ENCODE measurements at places on chromosomes 6 and 20. TPM values are rescaled to one million over a fixed set of nuclear protein-coding genes. Genes with fewer than 3 reads are reported as not detected.

The CDH26 gene
- 0.30 TPM for total RNA-seq

The MDFI gene
- 0.67 TPM for total RNA-seq

The HIVEP1 gene
- total RNA-seq: 9.1 TPM

The IYD gene
- not detected for total RNA-seq

The TRIM15 gene
- not detected for total RNA-seq

The PACSIN1 gene
- total RNA-seq: 0.05 TPM

The MUC22 gene
- total RNA-seq: 0.03 TPM

The LY6G6F gene
- not detected for total RNA-seq

The OPN5 gene
- total RNA-seq: not detected

The UNC5CL gene
- 0.76 TPM for total RNA-seq

The CYP39A1 gene
- total RNA-seq: not detected

The NMBR gene
- total RNA-seq: not detected

The KHDRBS2 gene
- not detected for total RNA-seq

The PCK1 gene
- total RNA-seq: 0.06 TPM

The RBPJL gene
- not detected for total RNA-seq

The TREML4 gene
- not detected for total RNA-seq

The MSH5 gene
- 12.3 TPM for total RNA-seq

The HLA-DMB gene
- 1.7 TPM for total RNA-seq

The KLHDC3 gene
- total RNA-seq: 27.9 TPM

The GSTA1 gene
- not detected for total RNA-seq

All from A549 treated with Hydrocortisone at 1 μM for 4 hours (cell line).